ENCODE measurements at places on chromosomes 6 and 20. TPM values are rescaled to one million over a fixed set of nuclear protein-coding genes. Genes with fewer than 3 reads are reported as not detected.

ADTRP gene
- under 0.01 TPM for total RNA-seq

SLC22A23 gene
- total RNA-seq = 2.6 TPM

MOG gene
- not detected for total RNA-seq

SLC22A7 gene
- total RNA-seq = not detected

HEY2 gene
- 7.3 TPM for total RNA-seq

Data from skeletal muscle tissue (tissue), 5 donors.